ENCODE measurements at places on chromosomes 5 and 9.

GRCh38 chr9:13596383-13596970 lies 317.0 kb upstream of the MPDZ start:
- DNase-seq, result no peak

DNA sequence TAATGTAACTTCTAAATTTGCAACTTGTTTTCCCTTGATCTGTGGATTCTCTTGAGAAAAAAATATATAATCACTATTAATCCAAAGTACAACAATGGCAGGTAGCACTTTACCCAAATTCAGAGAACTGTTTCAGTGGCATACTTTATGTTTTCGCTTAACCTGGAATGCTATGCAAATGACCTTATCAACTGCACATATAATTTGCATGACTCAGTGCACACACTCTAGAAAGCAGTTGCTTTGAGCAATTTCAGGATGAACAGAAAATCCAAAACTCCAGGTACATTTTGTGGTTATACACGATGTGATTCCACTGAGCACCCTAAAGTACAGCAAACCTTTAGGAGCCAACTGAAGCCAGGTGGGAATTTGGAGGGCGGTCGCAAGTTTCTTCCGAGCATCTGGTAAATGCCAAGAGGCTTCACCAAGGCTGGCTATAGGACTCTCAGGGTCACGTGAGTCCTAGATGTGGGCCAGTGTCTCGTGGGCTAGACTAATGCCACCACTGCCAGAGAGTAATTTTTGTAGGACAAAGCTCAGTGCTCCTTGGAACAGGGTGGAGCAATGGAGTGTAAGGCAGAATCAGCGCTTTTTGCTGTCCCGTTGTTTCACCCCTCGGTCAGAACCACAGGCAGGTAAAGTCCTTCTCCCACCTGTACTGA lies 37.3 kb downstream of the DMGDH start:
- DNase-seq, result no peak

DNA sequence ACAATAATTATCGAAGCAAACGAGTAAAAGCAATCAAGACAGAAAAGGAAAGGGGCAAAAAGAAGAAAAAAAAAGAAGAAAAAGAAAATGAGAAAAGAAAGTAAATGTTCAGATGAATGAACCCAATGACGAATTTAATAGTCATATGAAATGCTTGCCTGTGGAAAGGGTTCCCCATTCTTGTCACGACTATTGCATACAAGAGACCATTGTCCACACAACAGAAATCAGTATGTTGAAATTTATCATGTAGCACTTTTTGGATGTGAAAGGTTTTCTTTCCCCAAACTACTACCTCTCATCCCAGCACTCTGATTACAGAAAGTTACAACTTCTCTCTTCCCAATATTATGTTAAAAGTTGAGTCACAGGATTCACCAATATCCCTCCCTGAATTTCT lies 162.4 kb downstream of the ZDHHC21 start:
- no peak for DNase-seq

DNA sequence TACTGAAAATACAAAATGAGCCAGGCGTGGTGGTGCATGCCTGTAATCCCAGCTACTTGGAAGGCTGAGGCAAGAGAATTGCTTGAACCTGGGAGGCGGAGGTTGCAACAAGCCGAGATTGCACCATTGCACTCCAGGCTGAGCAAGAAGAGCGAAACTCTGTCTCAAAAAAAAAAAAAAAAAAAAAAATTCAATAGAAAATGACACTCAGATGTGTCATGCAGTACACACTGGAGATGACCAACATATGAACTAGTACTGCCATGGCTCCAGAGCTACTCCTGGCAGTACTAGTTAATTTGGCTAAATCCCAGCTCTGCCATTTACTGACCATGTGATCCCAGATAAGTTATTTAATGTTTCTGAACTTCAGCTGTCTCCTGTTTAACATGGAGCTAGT lies 7.3 kb downstream of the ATOX1 start:
- no peak for DNase-seq
